ENCODE measurements at places on chromosomes 6 and 20.

DNA sequence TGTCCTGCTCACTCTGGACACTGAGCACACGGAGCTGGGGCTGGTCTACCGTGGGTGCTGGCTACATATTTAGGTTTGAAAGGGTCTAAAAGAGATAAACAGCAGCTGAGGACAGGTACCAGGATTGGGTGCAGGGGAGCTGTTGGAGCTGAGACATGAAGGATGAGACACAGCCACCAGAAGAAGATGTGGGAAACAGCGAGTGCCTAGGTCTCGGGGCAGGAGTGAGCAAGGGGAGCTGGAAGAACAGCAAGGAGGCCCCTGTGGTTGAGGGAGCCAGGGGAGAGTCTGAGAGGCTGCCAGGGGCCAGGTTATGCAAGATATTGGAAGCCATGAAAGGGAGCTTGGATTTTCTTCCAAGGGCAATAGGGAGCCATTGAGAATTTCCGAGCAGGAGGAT lies 434.0 kb upstream of the SULF2 start:
- no peak for DNase-seq

- DNase-seq = no peak
These were observed 16.7 kb downstream of the GOPC start for GRCh38 chr6:117585647-117586046.

- no peak for DNase-seq
These were observed 109.6 kb upstream of the MAP3K4 start for GRCh38 chr6:160882006-160882405.

GRCh38 chr6:32182555-32182981 lies 1.5 kb downstream of the AGER start:
- no peak for DNase-seq

DNA sequence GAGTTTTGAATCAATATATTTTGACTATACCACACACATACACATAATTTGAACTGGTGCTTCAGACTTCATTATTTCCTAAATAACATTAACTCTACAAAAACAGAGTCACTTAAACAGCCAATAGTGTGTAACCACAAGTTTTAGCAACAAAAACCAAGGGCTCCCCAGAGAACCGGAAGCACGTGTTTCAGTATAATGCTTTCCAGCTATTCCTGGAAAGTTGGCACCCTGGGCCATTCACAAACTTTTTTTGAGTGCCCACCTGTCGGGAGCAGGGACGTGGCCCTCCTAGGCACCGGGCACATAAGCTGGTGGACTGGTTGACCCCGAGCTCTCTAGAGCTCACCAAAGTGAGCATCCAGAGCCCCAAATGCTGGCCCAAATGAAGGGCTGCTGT lies 1.9 kb upstream of the SLC35D3 start:
- DNase-seq = no peak

- DNase-seq = no peak
These were observed 34.9 kb downstream of the OSTM1 start for GRCh38 chr6:108039681-108040080.

DNA sequence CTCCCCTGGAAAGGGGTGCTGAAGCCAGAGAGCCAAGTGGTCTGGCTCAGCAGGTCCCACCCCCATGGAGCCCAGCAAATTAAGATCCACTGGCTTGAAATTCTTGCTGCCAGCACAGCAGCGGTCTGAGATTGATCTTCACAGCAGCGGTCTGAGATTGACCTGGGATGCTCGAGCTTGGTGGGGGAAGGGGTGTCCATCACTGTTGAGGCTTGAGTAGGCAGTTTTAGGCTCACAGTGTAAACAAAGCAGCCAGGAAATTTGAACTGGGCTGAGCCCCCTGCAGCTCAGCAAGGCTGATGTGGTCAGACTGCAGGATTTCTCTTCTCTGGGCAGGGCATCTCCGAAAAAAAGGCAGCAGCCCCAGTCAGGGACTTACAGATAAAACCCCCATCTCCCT lies 41.3 kb upstream of the B3GAT2 start:
- DNase-seq = no peak

DNA sequence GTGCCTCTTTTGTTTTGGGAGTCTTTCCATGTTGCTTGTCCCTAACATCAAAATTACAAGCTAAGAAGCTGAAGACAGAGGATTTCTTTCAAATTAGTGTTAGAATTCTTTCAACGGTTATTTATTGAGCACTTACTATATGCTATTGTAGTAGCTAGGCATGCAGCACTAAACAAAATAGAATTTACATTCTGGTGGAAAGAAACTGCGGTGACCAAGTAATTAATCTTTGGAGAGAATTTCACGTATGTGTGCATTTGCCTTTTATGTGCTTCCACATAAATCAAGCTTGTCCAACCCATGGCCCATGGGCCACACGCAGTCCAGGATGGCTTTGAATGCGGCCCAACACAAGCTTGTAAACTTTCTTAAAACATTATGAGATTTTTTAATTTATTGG lies 33.0 kb upstream of the DUSP22 start:
- DNase-seq = no peak

Data from NCI-H1417 treated with DMSO at 0.1 percent for 48 hours (cell line).